GM12892 (cell line): ENCODE measurements at places on chromosomes 3 and 15.

GRCh38 chr3:171648069-171648468 is 162.2 kb downstream of the PLD1 start:
- DNase-seq = no peak

DNA sequence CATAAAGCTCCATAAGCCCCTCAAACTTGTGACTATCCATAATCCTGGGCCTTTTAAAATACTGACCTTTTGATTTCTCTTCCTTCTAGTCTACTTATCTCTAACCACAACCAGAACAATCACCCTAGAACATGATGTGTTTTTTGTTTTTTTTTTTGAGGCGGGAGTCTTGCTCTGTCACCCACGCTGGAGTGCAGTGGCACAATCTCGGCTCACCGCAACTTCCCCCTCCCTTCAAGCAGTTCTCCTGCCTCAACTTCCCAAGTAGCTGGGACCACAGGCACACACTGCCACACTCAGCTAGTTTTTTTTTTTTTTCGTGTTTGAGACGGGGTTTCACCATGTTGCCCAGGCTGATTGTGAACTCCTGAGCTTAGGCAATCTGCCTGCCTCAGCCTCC is 25.1 kb downstream of the VPS39 start:
- no peak for DNase-seq

DNA sequence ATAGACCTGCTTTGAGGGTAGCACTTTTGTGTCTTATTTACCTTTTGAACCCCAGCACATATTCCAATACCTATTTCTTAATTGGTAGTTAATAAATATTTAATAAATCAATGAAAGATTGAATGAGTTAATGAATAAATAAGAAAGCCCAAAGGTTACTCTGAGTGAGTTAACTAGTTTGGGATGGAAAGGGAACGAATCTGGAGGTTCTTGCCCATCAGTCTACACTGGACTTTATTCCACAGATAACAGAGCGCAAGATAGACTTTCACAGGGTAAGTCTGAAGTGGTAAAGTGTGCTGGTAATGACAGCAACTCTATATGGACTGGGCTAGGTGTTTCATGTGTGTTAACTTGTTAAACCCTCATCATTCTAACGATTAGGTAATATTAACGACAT is 33.1 kb upstream of the MED12L start:
- DNase-seq = no peak

- DNase-seq = no peak
Measured at GRCh38 chr3:72660270-72661114, 187.8 kb downstream of the SHQ1 start.

- DNase-seq = no peak
Measured at GRCh38 chr3:139263798-139264197, 80.0 kb upstream of the MRPS22 start.
